ENCODE measurements at places on chromosomes 6 and 20. TPM values are rescaled to one million over a fixed set of nuclear protein-coding genes. Genes with fewer than 3 reads are reported as not detected.

DNA sequence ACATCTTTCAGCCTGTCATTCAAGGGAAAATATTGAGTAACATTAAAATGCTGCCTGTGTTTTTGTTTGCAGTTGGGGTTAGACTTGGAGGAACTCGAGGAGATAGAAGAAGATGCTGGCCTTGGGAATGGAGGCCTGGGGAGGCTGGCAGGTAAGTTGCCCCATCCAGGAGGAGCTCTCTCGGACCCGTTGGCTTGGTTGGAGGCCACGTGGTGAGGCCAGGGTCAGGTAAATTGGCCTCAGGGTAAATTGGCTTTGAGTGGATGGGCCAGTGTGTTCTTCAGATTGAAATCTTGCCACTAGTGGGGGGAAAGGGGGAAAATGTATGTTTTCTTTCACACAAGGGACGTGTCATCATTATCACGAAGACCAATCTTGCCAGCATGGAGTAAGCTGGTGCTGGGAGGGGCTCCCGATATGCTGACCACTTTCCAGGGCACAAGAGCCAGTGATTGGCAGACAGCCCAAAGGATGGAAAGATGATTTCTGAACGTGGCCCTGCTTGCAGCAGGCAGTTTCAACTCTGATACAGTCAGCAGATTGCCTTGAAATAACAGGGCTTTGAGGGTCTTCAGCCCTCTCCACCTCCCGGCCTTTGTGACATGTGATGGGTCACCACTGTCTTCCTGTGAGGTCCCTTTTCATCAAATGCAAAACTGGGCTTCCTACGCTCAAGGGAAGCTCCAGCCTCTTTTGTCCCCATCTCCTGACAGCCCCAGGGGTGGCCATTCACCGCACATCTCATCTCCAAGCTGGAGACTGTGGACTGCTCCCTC is 21.4 kb downstream of the PYGB start:
- H3K27ac ChIP-seq: no peak overlapping the region
- DNase-seq: no peak
- peaks cover 53% of the 10 kb centered on the region for H3K36me3 ChIP-seq
- H3K27me3 ChIP-seq: no peaks in the 10 kb centered on the region

- no peaks in the 10 kb centered on the region for H3K27me3 ChIP-seq
- H3K4me3 ChIP-seq: no peak overlapping the region
- no peak overlapping the region for H3K27ac ChIP-seq
Measured at GRCh38 chr6:14326774-14327173, 209.2 kb downstream of the CD83 start.

GRCh38 chr6:40535819-40536380 is 51.3 kb downstream of the LRFN2 start:
- H3K36me3 ChIP-seq: no peaks in the 10 kb centered on the region
- H3K4me1 ChIP-seq: peaks cover 11% of the 10 kb centered on the region
- no peak overlapping the region for H3K4me3 ChIP-seq
- H3K27ac ChIP-seq: no peak overlapping the region

DNA sequence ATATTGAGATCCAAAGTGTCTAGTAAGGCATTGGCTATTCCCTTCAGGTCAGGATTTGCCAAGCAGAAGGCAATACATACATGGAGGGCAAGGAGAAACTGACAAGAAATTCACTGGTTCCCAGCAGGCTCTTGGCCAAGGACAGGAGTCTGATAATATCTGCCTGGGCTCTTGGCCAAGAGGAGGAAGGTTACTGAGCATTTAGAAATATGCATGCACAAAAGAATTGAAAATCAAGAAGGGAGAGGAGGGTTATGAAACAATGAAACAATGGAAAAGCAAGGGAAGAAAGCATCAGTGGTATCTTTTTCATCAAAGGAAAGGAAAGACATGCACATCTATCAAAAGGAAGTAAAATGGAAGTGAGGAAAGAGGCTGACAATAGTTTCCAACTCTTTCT is 42.4 kb downstream of the ARHGAP18 start:
- no peaks in the 10 kb centered on the region for H3K36me3 ChIP-seq
- no peak overlapping the region for H3K4me3 ChIP-seq
- DNase-seq: no peak
- no peaks in the 10 kb centered on the region for H3K4me1 ChIP-seq
- H3K27ac ChIP-seq: no peak overlapping the region

DNA sequence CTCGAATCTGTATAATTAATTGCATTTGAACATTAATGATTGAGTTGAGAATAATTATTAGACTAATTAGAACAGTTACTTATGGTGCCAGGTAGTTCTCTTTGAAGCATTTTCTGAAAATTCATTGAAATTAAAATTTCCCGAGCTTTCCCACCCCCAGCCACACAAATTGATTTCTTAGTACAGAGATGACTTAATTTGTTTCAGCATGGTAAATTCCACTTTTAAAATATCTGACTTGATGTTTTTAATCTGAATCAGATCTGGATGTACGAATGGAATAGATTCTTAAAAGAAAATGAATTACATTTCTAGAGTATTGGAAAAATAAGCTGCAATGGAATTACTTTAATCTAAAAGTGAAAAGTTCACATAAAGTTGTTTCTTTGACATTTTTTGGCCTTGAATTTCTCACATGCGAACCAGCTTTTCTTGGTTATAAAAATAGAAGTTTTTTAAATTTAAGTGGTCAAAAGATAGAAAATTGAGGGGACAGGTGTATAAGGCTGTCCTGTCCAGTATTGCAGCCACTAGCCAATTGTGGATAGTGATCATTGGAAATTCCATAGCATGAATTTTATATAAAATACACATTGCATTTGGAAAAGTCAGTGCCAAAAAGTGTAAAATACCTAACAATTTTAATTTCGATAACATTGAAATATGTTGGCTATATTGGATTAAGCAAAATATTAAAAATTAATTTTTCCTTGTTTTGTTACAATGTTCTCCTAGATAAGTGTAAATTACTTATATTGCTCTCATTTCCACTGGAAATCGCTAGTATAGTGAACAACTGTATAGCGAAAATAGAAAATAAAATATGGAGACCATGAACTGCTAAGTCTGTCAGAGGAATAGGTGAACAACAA is 102.9 kb downstream of the OR2B2 start:
- H3K36me3 ChIP-seq: no peaks in the 10 kb centered on the region
- peak overlapping the region; percentile 90 for H3K4me3 ChIP-seq
- H3K27ac ChIP-seq: peak overlapping the region; percentile 99
- no peaks in the 10 kb centered on the region for H3K27me3 ChIP-seq
- DNase-seq: no peak
- H3K4me1 ChIP-seq: peaks cover 23% of the 10 kb centered on the region

DNA sequence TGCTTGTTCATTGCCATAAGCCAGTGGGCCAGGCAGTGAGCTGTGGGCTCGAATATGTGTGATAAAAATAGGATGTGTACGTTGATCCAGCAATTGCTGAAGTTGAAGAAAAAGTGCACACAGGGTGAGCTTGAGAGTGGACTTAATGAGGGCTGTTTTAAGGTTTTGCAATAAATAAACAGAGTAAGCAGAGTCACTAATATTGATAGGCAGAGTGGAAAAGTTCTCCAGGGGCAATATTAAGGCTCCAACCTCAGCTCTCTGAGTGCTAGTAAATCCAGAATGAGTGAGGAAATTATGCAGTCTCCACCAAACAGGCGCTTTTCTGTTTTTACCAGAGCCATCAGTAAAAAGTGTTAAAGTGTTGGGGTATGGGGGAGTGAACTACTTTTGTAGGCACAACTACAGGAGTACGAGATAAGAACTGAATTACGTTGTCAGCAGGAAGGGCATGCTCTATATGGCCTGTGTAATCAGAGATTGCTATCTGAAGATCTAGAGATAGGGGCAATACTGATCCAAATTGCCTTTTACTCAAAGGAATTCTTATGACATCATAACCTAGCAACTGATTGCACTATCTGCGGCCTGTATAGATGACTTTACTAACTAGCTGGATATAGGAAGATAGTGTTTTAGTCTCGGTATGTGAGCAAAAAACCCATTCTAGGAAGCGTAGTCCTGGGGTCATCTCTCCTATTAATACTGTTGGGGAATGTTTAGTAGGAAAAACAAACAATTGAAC is 7.6 kb upstream of the TBC1D20 start:
- no peak overlapping the region for H3K4me3 ChIP-seq
- no peaks in the 10 kb centered on the region for H3K27me3 ChIP-seq
- DNase-seq: no peak
- H3K4me1 ChIP-seq: no peaks in the 10 kb centered on the region
- no peaks in the 10 kb centered on the region for H3K36me3 ChIP-seq

GRCh38 chr6:169714595-169714994 is 9.7 kb downstream of the PHF10 start:
- H3K27me3 ChIP-seq: no peaks in the 10 kb centered on the region
- no peak overlapping the region for H3K27ac ChIP-seq
- H3K36me3 ChIP-seq: peaks cover 30% of the 10 kb centered on the region
- no peak for DNase-seq
- H3K4me1 ChIP-seq: no peaks in the 10 kb centered on the region
- no peak overlapping the region for H3K4me3 ChIP-seq

IL17A gene
- not detected for total RNA-seq

GRCh38 chr6:48919555-48919954 is 543.5 kb downstream of the MMUT start:
- no peaks in the 10 kb centered on the region for H3K4me1 ChIP-seq
- H3K27ac ChIP-seq: no peak overlapping the region
- no peak overlapping the region for H3K4me3 ChIP-seq
- H3K27me3 ChIP-seq: no peaks in the 10 kb centered on the region
- no peak for DNase-seq
- no peaks in the 10 kb centered on the region for H3K36me3 ChIP-seq

- DNase-seq: no peak
- no peak overlapping the region for H3K4me3 ChIP-seq
- no peaks in the 10 kb centered on the region for H3K27me3 ChIP-seq
- no peak overlapping the region for H3K27ac ChIP-seq
- H3K36me3 ChIP-seq: no peaks in the 10 kb centered on the region
Measured at GRCh38 chr6:154468760-154469159, 41.7 kb downstream of the CNKSR3 start.

- H3K27ac ChIP-seq: no peak overlapping the region
- no peaks in the 10 kb centered on the region for H3K27me3 ChIP-seq
- H3K4me3 ChIP-seq: no peak overlapping the region
- no peaks in the 10 kb centered on the region for H3K36me3 ChIP-seq
Measured at GRCh38 chr6:110322874-110323242, 35.3 kb downstream of the METTL24 start.

DNA sequence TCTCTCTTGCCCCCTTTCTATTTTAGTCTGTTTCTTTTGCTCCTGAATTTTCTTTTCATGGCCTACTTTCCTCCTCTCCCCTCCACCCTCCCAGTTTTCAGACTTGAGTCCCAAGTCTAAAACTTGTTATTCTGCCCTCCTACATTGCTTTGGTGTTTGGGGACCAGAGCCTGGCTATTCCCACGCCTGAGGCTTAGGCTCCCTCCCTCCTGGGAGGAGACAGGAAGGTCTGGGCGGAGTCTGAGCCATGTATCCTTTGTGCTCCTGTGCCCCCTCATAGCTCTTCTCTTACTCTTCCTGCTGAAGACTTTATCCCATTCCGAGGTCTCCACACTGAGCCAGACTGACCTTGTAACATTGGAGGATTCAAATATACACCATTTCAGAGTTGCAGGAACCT is 69.5 kb downstream of the DAAM2 start:
- peaks cover 9% of the 10 kb centered on the region for H3K36me3 ChIP-seq
- no peak for DNase-seq
- no peaks in the 10 kb centered on the region for H3K27me3 ChIP-seq
- H3K4me3 ChIP-seq: no peak overlapping the region
- H3K4me1 ChIP-seq: peaks cover 4% of the 10 kb centered on the region

DNAH8 gene
- total RNA-seq: 0.10 TPM

DNA sequence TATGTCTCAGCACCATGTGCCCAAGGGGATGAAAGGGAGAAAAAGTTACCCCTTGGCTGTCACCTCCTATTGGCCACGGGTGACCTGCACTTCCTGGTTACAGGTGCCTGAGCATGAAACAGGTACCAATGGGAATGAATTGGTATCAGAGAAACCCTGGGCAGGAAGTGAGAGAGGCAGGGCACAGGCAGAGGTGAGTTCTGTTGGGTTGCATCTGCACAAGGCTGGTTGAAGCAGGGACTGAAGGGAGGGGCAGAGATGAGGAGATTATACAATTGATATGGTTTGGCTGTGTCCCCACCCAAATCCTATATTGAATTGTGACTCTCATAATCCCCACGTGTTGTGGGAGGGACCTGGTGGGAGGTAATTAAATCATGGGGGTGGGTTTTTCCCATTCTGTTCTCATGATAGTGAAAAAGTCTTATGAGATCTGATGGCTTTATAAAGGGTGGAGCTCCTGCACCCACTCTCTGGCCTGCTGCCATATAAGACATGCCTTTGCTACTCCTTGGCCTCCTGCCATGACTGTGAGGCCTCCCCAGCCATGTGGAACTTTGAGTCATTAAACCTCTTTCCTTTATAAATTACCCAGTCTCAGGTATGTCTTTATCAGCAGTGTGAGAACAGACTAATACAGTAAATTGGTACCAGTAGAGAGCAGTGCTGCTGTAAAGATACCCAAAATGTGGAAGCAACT is 291.8 kb downstream of the LRFN2 start:
- H3K36me3 ChIP-seq: no peaks in the 10 kb centered on the region
- H3K27ac ChIP-seq: no peak overlapping the region
- DNase-seq: no peak
- H3K27me3 ChIP-seq: peaks cover 16% of the 10 kb centered on the region

DNA sequence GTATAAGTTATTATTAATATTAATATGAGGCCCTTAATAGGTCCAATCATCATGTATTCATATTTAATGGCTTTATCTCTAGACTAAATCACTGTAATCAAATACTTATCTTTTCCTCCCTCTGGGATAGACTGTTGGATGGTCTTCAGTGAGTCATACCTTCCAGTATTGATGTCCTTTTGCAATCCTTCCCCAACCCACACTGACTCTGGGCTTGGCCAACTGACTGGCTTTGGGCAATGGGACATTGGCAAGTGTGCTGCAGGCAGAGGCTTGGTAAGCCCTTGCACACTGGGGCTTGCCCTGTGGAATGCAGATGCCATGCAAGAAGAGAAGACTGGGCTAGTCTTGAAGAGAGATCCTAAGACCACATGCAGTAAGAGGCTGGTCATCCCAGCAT is 136.6 kb downstream of the CCDC170 start:
- no peak overlapping the region for H3K4me3 ChIP-seq
- no peaks in the 10 kb centered on the region for H3K27me3 ChIP-seq

DNA sequence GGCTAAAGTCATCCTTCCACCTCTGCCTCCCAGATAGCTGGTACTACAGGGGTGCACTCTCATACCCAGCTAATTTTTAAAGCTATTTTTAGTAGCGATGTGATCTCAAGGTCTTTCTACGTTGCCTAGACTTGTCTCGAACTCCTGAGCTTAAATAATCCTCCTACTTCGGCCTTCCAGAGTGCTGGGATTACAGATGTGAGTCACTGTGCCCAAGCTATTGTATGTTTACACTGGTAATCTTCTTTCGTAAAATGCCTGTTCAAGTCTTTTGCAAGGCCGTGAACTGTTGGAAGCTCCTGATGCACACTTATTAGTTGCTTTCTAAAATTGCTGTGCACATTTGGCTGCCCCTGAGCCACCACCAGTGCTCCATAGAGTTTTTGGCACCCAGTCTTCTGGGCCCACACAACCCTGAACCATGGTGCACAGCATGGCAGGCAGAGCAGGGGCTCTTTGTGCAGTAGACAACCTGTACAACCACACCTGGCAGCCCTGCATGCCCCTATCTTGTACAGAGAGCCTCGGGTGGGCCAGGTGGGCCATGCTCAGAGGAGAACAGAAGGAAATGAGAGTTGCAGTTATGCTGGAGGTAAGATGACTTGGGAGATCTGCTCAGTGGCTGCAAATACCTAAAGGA is 33.3 kb downstream of the PDRG1 start:
- H3K27me3 ChIP-seq: no peaks in the 10 kb centered on the region
- no peak for DNase-seq
- peaks cover 9% of the 10 kb centered on the region for H3K4me1 ChIP-seq
- peaks cover 11% of the 10 kb centered on the region for H3K36me3 ChIP-seq
- H3K4me3 ChIP-seq: no peak overlapping the region

- H3K27me3 ChIP-seq: no peaks in the 10 kb centered on the region
- no peak overlapping the region for H3K27ac ChIP-seq
- H3K4me3 ChIP-seq: no peak overlapping the region
- no peaks in the 10 kb centered on the region for H3K36me3 ChIP-seq
- H3K4me1 ChIP-seq: no peaks in the 10 kb centered on the region
Measured at GRCh38 chr6:147793871-147794643, 285.6 kb downstream of the SAMD5 start.

CTAGE9 gene
- total RNA-seq: not detected

All from spinal cord (tissue), 10 donors.